ENCODE measurements at places on chromosomes 1 and 21.

- no peak for DNase-seq
Observed at GRCh38 chr1:2314273-2314802, 77.0 kb downstream of the MORN1 start.

GRCh38 chr1:153389973-153390879 is 647 bp downstream of the S100A8 start:
- DNase-seq = no peak

DNA sequence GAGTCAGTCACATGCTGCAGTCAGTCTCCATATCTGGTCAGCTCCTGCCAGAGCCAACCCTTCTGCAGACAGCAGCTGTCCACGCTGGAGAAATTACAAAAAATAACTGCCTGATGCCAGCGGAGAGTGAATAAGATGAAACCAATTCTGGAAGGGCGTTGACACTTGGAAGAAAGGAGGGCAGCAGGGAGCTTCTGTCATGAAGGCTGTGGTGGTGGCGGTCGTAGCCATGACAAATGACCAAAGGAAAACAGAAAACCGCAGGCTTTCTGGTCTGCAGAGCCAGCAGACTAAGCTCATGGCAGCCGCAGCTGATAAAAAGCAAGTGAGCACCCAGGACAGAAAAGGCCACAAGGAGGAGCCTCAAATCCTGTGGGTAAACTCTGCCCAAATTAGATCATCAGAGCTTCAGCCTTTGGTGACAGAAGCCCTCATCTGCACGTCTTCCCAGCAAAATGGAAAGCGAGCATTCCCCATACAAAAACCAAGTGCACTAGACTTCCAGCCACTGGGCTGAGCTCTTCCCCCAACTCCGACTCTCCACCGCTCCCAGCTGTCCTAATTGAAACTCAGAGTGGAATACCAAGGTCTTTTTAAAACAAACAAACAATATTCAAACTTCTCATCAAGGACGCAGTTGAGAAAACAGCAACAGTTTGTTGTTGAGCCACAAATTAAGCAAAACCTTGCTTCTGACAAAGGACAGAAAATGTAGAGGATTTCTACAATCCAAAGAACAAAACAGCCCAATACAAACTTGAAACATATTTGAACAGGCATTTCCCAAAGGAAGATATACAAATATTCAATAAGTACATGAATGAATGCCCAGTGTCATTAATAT is 28.7 kb downstream of the RSPH1 start:
- DNase-seq = no peak

DNA sequence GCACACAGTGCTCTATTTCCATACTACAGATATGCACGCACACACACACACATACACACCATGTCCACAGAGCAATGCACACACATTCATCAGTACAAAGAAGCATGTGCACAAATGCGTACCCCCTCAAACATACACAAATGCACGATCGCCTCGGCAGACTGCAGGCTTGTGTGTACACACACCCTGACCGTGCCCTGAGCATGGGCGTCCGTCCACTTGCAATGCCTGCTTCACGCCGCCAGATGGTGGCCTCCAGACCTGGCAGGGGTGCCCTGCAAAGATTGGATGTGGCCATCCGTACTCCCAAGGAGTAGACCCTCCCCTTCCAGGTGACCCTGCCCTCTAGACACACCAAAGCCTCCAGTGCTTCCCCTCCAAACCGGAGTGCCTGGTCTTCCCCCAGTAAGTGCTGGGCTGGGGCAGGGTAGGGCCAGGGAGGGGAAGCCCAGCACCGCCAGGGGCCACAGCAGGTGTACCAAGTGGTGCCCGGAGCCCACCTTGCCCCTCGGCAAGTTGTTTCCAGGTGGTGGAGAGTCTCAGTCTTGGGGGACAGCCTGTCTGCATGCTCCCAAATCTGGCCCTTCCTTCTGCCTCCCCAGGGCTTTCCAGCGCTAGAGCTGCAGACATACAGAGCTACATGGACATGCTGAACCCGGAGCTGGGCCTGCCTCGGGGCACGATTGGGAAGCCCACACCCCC is 20.6 kb downstream of the ESPN start:
- DNase-seq = no peak

DNA sequence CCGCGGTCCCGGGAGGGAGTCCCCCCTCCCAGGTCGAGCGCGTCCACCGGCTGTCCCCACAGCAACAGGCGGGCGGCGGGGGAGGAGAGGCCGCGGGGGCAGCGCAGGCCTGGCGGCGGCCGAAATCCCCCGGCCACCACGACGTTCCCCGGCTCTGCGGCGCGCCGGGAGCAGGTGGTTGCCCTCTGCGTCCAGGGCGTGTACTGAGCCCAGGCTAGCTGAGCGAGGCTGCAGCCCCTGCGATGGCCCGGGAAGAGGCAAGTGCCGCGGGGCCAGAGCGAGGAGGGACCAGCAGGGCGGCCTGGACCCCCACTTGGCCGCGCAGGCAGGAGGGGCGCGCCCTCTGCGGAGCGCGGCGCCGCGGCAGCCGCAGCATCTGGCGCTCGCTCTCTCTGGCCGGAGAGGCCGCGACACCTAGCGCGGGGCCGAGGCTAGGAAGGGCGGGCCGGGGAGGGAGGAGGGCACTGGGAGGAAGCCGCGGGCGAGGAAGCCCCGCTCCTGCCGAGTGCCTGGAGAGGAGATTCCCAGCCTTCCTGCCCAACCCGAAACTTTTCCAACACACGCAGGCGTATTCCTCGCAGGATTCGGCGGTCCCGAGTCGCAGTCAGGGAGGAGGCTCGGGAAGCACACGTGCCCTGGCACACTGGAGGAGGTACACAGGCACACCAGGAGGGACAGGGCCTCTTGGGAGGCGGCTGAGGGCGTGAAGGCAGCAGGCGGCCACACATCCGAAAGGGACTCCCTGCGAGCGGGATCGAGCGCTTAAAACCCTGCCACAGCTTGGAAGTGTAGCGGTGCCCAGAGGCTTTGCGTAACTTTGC is 4.9 kb upstream of the PROX1 start:
- peak; percentile 47 for DNase-seq

DNA sequence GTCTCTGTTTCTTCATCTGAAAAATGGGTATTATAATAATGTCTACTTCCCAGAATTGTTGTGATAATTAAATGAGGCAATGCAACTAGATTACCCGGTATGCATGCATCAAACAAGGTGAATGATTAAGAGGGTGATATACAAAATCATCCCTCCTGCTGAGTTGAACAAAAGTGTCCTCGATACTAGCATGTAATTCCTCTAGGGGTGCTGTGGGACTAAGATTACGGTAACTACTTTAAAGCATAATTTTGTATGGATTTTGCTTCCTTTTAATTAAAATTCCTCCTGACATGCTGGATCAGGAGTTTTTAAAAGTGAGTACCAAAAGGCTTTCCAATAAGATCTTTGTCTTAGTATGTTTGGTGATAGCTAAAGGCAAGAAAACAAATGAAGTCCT is 98.7 kb upstream of the PRMT6 start:
- DNase-seq = no peak

- DNase-seq = no peak
Observed at GRCh38 chr1:9127395-9128165, 1.3 kb downstream of the GPR157 start.

GRCh38 chr1:151718011-151718431 is 1.4 kb upstream of the CELF3 start:
- DNase-seq = peak; percentile 3

- no peak for DNase-seq
Observed at GRCh38 chr1:34582356-34582755, 172.5 kb upstream of the GJB5 start.

DNA sequence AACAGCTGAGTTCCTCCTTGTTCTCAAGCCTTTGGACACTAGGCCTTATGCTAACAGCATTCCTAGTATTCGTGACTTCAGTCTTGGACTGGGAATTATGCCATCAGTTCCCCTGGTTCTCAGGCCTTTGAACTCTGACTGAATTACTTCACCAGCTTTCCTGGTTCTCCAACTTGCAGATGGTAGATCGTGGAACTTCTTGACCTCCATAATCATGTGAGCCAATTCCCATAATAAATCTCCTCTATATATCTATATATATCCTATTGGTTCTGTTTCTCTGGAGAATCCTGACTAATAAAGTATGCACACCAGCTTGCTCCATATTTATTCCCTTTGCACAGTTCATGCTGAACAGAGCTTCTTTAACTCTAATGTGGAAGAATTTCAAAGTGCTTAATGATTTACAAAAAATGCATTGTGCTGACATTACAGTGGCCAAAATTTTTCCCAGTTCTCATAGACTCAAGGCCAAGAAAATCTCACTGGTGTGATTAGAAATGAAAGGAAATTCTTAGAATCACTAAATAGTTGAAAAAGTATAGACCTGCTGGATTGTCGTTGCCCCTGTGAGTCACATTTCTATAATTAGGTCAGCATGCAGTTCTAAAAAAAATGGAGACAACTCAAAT is 462.9 kb upstream of the ADAMTS5 start:
- DNase-seq = no peak

- DNase-seq = no peak
Observed at GRCh38 chr1:67440339-67440738, 10.1 kb upstream of the SERBP1 start.

DNA sequence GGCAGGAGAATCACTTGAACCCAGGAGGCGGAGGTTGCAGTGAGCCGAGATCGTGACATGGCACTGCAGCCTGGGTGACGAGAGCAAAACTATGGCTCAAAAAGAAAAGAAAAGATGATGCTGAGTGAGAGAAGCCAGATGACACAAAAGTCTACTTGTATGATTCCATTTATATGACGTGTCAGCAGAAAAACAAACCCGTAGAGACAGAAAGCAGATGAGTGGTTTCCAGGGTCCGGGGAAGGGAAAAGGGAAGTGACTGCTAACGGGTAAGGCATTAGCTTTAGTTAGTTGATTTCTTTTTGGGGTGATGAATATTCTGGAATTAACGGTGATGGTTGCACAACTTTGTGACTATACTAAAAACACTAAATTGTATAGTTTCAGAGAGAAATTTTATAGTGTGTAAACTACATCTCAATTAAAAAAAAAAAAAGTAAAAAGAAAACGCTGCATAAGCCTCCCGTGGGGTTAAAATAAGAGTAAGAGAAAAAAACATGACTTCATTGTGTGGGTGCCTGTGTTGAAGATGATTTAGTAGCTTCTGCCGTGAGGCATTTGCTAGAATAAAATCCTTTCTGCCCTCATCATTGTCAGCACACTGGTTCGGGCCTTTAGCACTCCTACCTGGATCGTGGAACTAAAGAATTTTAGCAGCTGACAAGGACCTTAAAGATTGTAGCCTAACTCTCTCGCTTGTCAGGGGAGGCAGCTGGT is 24.7 kb upstream of the ATP5PO start:
- DNase-seq = no peak

DNA sequence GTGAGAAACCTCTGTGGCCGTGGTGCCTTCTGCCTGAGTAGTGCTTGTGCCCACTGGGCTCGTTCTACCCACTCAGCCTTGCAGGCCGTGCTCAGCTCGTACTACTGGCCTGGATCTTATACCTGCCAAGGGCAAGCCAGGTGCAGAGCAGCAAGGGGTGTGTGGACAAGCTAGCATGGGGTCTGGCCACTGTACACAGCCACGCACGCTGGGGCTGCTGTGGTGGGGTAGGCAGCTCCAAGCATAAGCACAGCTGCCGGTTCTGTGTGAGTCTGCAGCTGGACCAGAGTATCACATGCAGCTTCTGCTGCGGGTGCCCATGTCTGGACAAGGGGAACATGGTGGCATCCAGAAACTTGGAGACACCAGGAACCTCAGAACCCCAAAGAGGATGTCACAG is 16.4 kb downstream of the FAM20B start:
- no peak for DNase-seq

GRCh38 chr1:117136749-117137148 is 15.2 kb upstream of the TRIM45 start:
- DNase-seq = no peak

DNA sequence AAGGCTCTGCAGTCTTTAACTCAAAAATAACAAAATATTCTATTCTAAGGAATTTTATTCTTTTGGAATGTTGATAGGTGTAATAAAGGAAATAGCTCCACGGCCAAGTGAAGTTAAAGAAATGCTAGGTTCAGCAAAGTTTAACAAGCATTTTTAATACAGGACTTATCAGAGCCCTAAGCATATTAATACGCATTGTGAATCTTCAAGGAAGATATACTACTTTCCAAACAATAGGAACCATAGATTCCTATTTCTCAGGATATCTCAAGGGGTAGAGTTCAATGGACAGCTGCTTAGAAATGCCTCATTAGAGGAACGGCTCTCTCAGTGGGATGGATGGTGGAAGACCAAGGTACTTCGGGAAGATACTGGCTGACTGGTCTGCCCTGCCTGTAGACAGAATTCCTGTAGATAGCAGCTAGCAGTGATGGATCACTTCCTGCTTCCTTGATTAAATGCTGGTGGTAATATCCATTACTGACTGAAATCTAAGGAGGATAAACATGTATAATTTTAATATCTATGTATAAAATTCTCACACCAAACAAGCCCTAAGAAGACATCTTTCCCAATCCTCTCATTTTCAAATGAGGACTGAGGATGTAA is 8.1 kb upstream of the LRRC8C start:
- DNase-seq = no peak

DNA sequence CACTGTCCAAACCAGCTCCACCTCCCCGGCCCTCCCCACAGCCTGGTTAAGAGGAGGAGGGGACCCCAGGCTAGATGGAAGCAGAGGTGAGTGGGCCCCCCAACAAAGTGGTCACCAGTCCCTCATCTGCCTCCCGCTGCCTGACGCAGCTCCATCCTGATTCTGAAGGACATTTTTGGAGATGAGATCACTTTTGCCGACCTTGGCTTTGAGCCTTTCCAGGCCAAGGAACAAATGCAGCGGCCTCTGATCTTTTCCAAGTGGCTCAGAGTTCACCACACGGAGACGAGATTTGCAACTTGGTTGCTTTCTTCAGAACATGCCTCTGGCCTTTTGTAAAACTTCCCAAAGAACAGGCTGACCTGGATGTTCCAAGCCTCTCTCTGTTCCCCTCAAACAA is 223.1 kb downstream of the NPHP4 start:
- no peak for DNase-seq

DNA sequence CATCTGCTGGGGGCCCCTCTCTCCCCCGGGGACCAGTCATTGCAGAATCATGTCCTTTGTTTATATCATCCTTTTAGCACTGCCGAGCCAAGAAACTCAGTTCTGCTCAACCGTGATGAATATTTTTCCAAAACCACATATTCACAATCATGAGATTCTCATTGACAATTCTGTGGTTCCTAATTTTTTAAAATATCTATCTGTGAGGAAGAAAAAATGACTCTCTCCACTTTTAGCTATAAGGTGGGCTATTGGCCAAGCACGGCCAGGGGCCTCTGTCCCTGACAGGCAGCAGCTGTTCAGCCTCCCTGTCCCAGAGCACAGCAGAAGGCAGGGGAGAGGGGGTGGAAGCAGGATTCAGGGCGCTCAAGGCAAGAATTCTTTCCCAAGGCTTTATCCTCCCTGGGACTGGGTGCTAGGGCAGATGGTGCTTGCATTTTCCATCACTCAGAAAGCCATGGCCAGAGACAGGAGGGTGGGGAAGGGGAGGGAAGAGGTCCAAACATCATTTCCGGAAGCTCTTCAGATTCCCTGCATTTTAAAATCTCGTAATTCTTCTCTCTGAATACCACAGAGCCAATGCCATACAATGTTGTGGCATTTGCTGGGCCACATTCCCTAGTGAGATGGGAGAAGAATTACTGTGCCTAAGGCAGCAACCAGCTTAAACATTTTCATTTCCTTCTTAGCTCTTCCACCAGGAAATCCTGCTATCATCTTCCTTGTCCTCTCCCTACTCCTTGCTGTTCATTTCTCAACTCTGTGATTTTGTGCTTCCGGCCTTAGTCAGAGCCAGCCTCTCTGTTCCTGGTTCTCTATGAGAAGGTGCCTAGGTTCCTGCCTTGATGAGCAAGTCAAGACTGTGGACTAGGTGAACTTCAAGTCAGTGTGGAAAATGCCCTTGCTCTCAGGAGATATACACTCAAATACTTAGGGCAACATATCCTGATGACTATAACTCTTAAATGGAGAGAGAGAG is 60.3 kb downstream of the KCNJ6 start:
- DNase-seq = no peak

Data from NCI-H1436 (cell line).